Mammary epithelial cell (primary cell): ENCODE measurements at places on chromosomes 5 and 9. TPM values are rescaled to one million over a fixed set of nuclear protein-coding genes. Genes with fewer than 3 reads are reported as not detected.

The JAK2 gene
- polyA plus RNA-seq, result 1.7 TPM

The SVEP1 gene
- polyA plus RNA-seq, result 1.2 TPM

- no peak for DNase-seq
These were observed 125.1 kb downstream of the TTLL11 start for GRCh38 chr9:121968056-121968455.

- no peak for DNase-seq
These were observed 128.0 kb downstream of the PIP5K1B start for GRCh38 chr9:68832861-68833518.

DNA sequence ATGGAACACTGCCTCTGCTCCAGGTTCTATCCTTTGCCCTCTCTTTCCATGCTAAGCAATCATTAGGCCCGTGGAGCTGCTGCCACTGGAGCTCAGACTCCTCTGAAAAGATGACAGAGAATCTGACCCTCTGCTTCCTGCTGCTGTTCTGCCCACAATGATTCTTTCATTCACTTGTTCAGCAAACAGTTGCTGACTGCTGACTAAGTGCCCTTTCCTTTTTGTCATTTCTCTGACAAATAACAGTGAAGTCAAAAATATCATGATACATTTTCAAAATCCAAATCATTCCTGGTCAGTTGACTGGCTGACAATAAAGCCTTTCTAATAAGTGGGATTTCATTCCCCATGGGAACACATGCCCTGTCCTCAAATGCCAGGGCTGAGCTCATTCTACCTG, 110.1 kb downstream of the SIL1 start:
- DNase-seq, result peak; percentile 12

DNA sequence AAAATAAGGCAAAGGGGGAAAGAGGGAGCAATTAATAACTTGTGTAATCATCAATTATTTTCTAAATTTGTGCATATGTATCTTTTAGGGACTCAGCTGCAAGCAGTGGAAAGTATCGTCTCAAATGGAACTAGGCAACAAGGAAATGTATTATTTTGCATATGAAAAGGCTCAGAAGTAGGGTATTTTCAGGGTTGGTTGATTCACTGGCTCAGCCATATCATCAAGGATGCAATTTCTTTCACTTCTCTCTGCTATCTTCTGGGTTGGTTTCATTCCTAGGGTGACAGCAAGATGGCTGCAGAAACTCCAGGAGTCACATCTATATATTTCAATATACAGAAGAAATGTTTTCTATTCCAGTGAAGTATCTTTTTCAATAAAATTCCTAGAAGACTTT, 509.8 kb downstream of the DMAC1 start:
- DNase-seq, result no peak

DNA sequence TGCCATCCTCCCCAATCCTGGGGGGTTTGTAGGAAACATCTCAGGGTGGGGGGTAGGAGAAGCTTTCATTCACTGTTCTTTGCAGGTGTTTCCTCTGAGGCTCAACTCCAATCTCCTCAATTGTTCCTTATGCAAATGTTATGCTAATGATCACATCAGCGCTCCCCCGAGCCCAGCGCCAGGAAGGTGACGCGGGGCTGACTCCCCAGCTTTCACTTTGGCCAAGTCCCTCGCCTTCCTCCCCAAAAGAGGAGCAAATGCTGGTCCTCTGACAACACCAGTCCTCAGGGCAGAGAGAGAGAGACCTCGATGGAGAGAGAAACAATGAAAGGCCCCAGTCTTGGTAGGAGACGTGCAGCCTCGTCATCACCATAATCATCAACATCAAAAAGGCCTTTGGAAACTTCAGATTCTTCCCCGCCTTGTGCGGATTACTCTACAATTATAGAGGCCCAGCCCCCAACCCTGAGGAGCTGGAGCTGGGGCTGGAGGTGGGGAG, 39.1 kb downstream of the PCDH1 start:
- no peak for DNase-seq
